ENCODE measurements at places on chromosomes 6 and 20. TPM values are rescaled to one million over a fixed set of nuclear protein-coding genes. Genes with fewer than 3 reads are reported as not detected.

Gene NMBR
- 0.41 TPM for total RNA-seq

Gene DEFB125
- total RNA-seq, result not detected

Gene EYA4
- total RNA-seq, result 8.8 TPM

- no peak for DNase-seq
Observed at GRCh38 chr6:155502393-155502792, 46.8 kb upstream of the NOX3 start.

DNA sequence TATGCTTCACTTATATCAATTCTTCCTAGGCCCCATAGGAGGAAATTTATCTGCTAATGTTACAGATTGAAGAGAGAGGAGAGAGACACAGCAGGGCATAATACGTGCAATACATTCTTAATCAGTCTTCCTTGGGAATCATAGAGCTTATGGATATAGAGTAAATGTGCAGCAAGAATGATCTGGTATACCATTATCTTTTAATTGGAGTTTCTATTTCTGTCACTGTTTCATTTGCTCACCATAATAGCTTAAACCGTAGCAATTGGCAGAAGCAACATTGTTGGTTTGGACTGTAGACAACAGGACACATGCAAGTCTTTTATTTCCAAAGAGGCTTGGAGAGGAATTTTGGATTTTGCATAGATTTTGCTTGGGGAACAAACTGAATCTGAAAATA, 68.1 kb upstream of the PCSK2 start:
- no peak for DNase-seq

Measured in uterus (tissue), 4 donors.